Esophagus squamous epithelium (tissue), 5 donors: ENCODE measurements at places on chromosomes 4 and X. TPM values are rescaled to one million over a fixed set of nuclear protein-coding genes. Genes with fewer than 3 reads are reported as not detected.

DNA sequence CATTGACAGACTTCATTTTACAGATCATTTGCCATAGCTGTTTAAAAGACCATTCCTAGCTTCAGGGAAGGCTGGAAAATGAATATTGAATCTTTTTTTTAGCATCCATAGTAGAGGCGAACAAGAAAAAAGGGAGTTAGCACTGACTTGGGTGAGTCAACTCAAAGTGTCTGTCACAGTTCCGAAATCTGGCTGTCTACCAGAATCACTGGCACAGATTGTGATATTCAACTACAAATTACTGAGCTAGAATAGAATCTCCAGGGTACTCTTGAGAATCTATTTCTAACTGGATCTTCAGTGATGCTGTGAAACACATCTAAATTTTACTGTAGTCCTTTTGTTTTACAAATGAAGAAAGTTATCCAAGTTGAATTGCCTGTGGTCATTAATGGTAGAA is 31.5 kb downstream of the SEC24B start:
- DNase-seq = no peak

- DNase-seq = no peak
Measured at GRCh38 chr4:60187428-60187827, 1012.7 kb upstream of the ADGRL3 start.

GRCh38 chr4:161061046-161061445 is 1102.8 kb downstream of the FSTL5 start:
- no peak for DNase-seq

DNA sequence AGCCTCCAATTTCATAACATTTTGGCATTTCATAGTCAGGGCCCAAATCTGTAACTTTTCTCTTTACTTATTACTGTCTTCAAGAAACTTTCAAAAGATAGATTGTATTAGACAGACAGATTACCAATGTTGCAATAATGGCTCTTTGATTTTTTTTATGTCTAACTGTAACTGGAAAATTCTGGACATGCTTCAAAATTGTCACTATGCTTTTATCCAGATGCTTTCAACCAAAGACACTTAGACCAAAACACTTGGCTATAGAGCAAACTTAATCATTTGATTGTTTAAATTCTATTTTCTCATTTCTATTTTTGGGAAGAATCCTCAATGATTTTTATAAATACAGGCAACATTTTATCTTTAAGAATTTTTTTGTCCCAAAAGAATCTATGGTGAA is 10.4 kb downstream of the ZXDA start:
- DNase-seq = no peak

- no peak for DNase-seq
Measured at GRCh38 chrX:68238568-68238967, 194.7 kb downstream of the OPHN1 start.

DNA sequence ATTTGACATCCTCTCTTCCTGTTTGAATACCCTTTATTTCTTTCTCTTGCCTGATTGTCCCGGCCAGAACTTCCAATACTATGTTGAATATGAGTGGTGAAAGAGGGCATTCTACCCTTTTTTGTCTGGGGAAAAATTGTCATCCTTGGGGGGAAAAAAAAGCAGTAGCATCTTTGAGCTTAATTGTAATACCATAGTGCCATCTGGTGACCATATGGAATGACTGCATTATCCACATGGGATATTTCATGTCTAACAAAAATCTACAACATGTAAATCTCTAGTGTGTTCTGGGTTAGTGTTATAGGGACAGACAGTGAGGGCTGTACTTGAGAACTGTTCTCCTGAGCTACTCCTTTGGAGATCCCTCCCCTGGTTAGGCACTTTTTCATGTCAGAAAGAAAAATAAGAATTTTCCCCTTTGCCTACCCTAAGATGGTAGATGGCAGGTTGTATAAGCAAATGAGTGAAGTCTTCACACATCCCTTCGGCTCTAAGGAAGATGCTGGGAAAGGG is 26.0 kb downstream of the CAPN6 start:
- no peak for DNase-seq

ASB12 gene
- total RNA-seq = not detected

FMR1NB gene
- not detected for total RNA-seq
